ENCODE measurements at places on chromosomes 13 and 19. TPM values are rescaled to one million over a fixed set of nuclear protein-coding genes. Genes with fewer than 3 reads are reported as not detected.

- no peak for DNase-seq
These were observed 13.1 kb downstream of the DNM2 start for GRCh38 chr19:10730932-10731331.

DNA sequence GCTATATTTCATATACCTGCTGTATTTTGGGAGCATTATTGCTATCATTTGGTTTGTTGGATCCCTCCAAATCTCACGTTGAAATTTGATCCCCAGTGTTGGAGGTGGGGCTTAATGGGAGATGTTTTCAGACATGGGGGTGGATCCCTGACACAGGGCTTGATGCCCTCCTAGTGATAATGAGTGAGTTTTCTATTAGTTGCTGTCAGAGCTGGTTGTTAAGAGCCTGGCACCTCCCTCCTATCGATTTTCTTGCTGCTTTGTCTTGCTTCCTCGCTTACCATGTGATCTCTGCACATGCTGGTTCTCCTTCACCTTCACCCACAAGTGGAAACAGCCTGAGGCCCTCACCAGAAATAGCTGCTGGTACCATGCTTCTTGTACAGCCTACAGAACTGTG lies 259.9 kb upstream of the STARD13 start:
- DNase-seq = no peak

- no peak for DNase-seq
These were observed 231.0 kb upstream of the IRS2 start for GRCh38 chr13:110017379-110017778.

- no peak for DNase-seq
These were observed 183.7 kb upstream of the LSM14A start for GRCh38 chr19:33988601-33989000.

GRCh38 chr13:59144700-59145099 lies 1019.0 kb downstream of the DIAPH3 start:
- no peak for DNase-seq

GRCh38 chr13:30676672-30677071 lies 58.7 kb upstream of the ALOX5AP start:
- DNase-seq = no peak

The MAST1 gene
- 0.38 TPM for total RNA-seq

The URAD gene
- total RNA-seq = not detected

The ZNF431 gene
- total RNA-seq = 10.4 TPM

The SOX1 gene
- 0.10 TPM for total RNA-seq

The ERCC1 gene
- 86.2 TPM for total RNA-seq

Measured in activated T-cell treated with anti-CD3 and anti-CD28 coated beads, Interleukin-2, amount 50 U/mL, for 4 hours (primary cell).